ENCODE measurements at places on chromosomes 7 and 10. TPM values are rescaled to one million over a fixed set of nuclear protein-coding genes. Genes with fewer than 3 reads are reported as not detected.

Gene NPTX2
- polyA plus RNA-seq = 46.6 TPM

Gene EN2
- 0.06 TPM for polyA plus RNA-seq

Gene TMEM178B
- polyA plus RNA-seq = 58.2 TPM

Gene NCOA4
- polyA plus RNA-seq = 118 TPM

Gene SPDYE2
- polyA plus RNA-seq = 20.4 TPM

Gene PPP1R3A
- not detected for polyA plus RNA-seq

Gene TEX36
- polyA plus RNA-seq = not detected

Gene UNC5B
- 23.3 TPM for polyA plus RNA-seq

Gene TAS2R4
- 1.4 TPM for polyA plus RNA-seq

Gene ARF5
- 269 TPM for polyA plus RNA-seq

Gene KNDC1
- polyA plus RNA-seq = 32.8 TPM

Gene ETV1
- 34.9 TPM for polyA plus RNA-seq

Gene MMD2
- polyA plus RNA-seq = 58.2 TPM

Gene OR2A1
- 0.29 TPM for polyA plus RNA-seq

Gene KCP
- polyA plus RNA-seq = 1.7 TPM

Gene COL1A2
- 394 TPM for polyA plus RNA-seq

Gene GIMAP6
- polyA plus RNA-seq = 12.0 TPM

Gene HOXA11
- polyA plus RNA-seq = 0.27 TPM
